M059J (cell line): ENCODE measurements at places on chromosomes 16 and 17.

DNA sequence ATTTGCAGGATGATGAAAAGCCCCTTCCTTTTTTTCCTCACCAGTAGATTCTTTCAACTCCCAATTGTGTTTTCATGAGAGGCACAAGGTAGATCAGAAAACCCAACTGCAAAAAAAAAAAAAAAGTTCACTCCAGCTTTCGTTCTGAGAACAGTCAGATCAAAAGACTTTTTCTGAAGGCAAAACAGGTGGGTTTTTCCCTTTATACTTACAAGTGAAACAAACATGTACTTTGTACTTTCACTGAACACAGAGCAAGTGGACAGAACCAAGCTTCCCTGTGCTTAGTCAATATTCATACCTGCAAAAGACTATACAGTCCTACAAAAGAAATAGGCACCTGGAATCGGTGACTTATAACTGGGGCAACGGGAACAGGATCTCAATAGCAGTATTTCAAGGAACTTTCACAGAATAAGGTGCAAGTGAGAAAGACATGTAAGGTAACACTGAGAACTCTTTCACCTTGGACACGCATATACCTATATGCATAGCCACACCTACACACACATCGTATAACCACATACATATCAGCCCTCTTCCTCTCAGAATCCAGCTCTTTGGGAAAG, 54.1 kb downstream of the TOX3 start:
- no peak for DNase-seq

- no peak for DNase-seq
These were observed 10.8 kb downstream of the PRSS54 start for GRCh38 chr16:58284031-58284430.

- DNase-seq: no peak
These were observed 119.5 kb downstream of the SOX9 start for GRCh38 chr17:72240333-72240732.

DNA sequence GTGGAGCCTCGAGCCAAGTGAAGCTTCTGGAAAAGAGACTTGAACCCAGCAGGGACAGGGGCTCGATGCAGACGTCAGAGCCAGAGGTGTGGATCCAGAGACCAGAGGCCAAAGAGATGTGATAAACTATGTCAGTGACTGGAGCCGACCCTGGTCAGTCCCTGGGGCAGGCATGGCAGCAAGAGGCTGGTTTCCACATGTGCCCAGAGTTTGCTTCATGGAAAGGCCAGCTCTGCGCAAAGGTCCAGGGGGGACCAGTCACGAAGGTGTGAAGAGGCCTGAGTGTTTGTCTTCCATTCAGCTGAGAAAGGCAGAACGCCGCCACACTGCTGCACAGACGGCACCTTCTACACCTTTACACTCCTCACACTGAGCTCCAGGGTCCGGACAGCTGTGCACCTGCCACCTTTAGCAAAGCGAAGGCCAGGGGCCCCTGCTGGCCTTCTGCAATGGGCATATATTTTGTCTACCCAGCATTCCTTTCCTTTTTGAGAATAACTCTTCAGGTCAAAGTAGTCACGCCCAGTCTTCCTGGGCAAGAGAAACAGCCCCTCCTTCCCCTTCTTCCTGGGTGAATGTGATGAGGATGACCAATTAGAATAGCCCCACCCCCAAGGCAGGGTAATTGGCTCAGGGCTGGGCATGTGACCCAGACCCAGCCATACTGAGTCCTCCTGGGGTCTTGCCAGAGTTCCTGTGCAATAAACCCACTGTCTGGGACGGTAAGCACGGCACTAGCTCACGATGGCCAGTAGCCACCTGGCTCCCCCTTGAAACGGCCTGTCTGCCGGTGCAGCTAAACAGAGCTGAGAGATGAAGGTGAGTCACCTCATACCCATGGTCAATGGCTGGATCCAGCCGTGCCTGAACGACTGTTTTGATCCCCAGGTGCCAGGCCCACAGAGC, 2.3 kb upstream of the RPH3AL start:
- DNase-seq: no peak

DNA sequence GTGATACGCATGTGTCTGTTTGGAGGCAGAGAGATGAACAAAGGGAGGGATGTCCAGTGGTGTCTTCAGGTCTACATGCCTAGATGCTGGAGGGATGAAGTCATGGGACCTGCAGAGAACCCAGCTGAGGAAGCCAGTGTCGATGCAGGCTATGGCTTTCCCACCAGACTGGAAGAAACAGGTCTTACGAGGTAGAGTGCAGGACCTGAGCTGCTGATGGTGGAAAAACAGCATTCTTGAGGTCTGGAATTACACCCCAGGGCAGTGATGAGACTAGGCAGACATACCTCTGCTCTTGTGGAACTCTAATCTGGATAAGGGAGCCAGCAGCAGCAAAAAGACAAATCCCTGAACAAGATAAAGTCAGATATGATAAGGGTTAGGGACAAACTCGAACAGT, 37.4 kb downstream of the ARSG start:
- peak; percentile 66 for DNase-seq

DNA sequence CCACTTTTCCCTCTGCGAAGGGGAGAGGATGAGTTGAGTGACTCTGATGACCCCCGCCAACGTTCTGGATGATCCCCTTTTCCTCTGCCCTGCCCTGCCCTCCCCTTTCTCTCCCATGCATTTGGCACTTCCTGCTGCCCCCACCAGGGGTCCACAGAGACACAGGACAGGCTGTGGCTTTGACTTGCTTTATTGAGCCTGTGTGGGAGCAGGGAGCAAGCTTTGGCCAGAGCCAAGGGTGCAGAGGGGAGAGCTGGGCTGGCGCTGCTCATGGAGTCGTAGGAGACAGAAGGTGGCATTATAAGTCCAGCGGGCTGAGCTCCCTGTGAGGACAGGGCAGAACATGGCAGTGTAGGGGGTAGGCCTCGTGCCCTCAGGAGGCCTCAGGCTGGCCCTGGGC, 1.6 kb downstream of the PPY start:
- DNase-seq: peak; percentile 48

- DNase-seq: no peak
These were observed 777.9 kb downstream of the KCNJ2 start for GRCh38 chr17:70947215-70947614.

GRCh38 chr17:27247071-27247957, 46.6 kb upstream of the WSB1 start:
- DNase-seq: peak; percentile 84

DNA sequence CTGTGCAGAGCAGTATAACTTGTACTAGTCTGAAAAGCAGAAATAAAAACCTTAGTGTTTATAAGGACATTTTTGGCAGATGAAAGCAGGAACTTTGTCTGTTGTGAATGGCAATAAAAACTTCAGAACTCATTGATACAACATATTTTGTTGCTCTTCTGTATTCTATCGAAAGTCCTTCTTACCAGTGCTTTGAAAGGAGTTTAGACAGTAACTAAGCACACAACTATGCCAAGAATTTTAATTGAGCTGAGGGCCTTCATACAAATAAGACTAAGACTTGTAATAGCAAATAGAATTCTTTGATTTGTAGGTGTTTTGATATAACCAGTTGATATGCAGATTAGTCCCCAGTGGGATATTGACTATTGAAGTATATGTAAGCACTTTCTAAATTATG, 308.4 kb downstream of the ZFHX3 start:
- DNase-seq: peak; percentile 78

- DNase-seq: no peak
These were observed 46.1 kb downstream of the CHD9 start for GRCh38 chr16:53100889-53101288.

- no peak for DNase-seq
These were observed 65.2 kb downstream of the KSR1 start for GRCh38 chr17:27521281-27522027.

- DNase-seq: no peak
These were observed 11.3 kb downstream of the CA5A start for GRCh38 chr16:87924811-87925670.

DNA sequence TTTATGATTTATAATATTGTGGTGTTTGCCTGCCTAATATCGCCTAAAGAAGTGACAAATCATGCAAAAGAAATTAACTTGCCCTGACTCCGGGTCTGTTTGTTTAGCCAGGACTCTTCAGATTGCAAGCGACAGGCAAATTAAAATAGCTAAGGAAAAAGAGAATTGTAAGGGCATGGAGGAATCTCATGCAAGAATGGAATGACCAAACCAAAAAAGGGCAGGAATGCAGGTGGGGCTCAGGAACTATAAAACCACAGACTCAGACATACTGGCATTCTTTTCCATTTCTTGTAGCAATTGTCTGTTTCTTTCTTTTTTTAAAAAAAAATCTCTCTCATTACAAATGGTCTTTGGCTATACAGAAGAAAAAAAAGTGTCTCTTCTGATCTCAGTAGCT, 188.1 kb upstream of the XYLT1 start:
- DNase-seq: peak; percentile 52

GRCh38 chr16:15775209-15775608, 81.6 kb downstream of the MYH11 start:
- no peak for DNase-seq

DNA sequence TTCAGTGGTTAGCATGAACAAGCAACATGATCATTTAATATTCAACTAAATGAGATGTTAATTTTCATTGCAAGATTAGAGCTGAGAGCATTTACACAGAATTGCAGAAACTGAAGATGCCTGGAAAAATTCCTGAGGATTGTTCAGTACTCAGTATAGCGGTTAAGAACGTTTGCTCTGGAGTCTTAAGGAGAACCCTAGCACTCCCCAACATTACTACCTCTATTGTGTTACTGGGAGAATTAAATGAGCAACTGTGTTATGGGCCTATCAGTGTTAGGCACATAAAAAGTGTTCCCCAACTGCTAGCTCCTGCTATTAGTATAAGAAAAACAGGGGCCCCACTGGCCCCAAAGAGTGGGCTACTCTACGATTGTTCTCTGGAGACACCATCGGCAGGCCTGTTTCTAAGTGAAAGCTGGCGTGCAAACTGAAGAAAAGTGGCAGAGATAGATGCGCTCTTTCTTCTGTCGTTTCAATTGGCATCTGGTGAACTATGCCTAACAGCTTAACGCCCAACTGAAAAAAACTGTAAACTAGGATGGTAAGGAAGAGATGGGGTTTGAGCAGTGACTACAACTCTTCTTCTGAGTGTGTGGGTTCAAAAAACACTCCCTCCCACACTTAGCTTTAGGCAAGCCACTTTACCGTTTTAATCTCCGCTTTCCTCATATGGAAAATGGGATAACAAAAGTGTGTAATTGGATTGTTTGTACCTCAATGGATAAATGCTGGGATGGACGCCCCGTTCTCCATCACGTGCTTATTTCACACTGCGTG, 1.3 kb downstream of the CDR2 start:
- no peak for DNase-seq

DNA sequence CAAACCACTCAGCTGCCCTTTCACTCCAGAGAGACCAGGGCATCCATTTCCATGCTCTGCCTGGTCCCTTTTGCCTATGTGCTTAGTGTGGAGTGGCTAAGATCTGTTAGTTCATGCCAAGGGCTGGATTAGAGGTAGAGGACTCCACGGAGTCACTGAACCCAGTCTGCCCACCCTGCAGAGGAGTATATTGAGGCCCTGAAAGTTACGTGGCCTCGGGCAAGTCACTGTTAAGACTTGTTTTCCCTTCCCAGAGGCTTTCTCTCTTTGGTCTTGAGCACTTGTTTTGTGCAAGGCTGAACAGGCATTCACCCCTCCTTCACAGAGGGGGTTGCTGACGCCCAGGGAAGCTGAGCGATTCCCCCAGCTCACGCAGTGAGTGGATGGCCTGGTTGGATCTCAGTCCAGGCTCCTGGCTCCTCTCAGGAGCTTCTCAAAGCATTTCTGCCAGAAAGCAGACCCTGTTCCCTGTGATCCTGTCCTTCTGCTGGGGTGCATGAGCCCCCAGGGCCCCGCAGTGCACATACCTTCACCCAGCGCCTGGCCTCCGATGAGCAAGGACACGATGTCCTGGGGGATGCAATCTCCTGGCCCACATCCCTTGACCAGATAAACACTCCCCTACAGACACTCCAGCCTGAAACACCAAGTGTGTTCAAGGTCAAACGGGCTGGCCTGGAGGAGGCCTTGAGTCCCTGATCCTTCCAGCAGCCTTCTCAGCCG, 153.4 kb upstream of the GSE1 start:
- DNase-seq: no peak

- DNase-seq: peak; percentile 74
These were observed 7.1 kb upstream of the SLC5A11 start for GRCh38 chr16:24838554-24839266.

DNA sequence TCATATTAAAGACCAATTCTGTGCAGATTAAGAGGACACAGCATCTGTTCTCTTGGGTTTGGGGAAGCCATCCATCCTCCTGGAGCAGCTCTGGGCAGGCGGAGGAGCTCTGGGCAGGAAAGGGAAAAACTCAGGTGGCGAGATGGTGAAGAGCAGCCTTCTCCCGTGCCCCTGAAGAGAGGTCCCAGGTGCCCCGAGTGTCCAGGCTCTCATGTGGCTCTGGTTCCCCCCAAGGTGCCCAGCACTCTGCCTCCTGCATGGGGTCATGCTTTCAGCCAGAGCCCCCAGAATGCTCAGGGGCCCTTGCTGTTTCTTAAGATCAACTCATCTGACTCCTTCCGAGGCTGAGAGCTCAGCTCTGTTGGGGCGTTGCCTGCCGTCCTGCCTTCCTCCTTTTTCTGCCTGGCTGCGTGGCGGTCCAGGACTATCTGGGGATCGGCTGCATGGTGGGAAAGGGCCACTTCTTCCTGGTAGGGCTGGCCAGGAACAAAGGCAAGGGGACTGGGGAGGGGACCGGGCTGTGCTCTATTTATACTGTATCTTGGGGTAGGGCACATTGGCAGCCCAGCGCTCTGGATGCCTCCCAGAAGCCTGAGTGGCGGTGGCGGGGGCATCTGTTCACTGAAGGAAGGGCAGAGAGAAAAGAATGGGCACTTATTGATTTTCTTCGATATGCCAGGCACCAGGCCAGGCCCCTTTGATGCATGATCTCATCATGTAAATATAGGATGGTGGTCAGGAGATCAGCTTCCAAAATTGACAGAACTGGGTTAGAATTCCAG, 103.2 kb upstream of the SDK2 start:
- no peak for DNase-seq

- no peak for DNase-seq
These were observed 222.0 kb downstream of the HS3ST3B1 start for GRCh38 chr17:14522795-14523387.

DNA sequence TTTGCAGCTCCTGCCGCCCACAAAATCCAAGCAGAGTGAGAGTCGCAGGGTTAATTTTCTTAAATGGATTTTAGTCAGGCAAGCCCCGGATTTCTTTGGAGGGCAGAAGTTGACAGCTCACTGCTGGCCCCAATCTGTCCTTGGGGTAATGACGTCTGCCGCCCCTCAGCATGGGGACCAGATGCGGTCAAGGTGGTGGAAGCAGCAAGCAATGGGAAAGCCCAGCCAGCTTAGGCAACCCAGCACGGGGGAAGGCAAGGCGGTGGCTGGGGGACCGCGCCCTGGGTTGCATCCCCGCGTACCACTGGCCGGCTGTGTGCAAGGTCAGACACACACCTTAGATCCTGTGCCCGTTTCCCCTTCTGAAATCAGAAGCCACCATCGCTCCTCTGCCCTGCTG, 321.7 kb downstream of the C16orf95 start:
- no peak for DNase-seq
